ENCODE measurements at places on chromosomes 7 and 10. TPM values are rescaled to one million over a fixed set of nuclear protein-coding genes. Genes with fewer than 3 reads are reported as not detected.

The GSTO1 gene
- 140 TPM for total RNA-seq

The PAPSS2 gene
- total RNA-seq = 0.07 TPM

The SND1 gene
- 295 TPM for total RNA-seq

The APBB1IP gene
- total RNA-seq = 40.0 TPM

The ALOX5 gene
- total RNA-seq = 2.4 TPM

The YKT6 gene
- 92.8 TPM for total RNA-seq

The UBN2 gene
- 15.2 TPM for total RNA-seq

The HGF gene
- total RNA-seq = not detected

The OR2A12 gene
- not detected for total RNA-seq

The FLNC gene
- 0.09 TPM for total RNA-seq

The PRKG1 gene
- not detected for total RNA-seq

The KIF11 gene
- 39.9 TPM for total RNA-seq

The ZKSCAN5 gene
- total RNA-seq = 7.2 TPM

The ATP6V0A4 gene
- total RNA-seq = not detected

The KIAA1217 gene
- total RNA-seq = 2.0 TPM

The RRP12 gene
- 99.4 TPM for total RNA-seq

The TMEM229A gene
- total RNA-seq = not detected

The IQCE gene
- total RNA-seq = 12.3 TPM

The GNAT3 gene
- total RNA-seq = not detected

The GBX1 gene
- not detected for total RNA-seq

The ADAM8 gene
- total RNA-seq = 143 TPM

The GPR146 gene
- 2.5 TPM for total RNA-seq

The ACTR3C gene
- 7.9 TPM for total RNA-seq

The ITGA8 gene
- not detected for total RNA-seq

The CBLL1 gene
- total RNA-seq = 48.7 TPM

The ABCC2 gene
- 1.3 TPM for total RNA-seq

The FHIP2A gene
- total RNA-seq = 24.7 TPM

The SNCG gene
- total RNA-seq = 0.44 TPM

The LIPK gene
- not detected for total RNA-seq

The FGFBP3 gene
- 2.7 TPM for total RNA-seq

The PIK3CG gene
- 28.1 TPM for total RNA-seq

The CALN1 gene
- total RNA-seq = not detected

The POLL gene
- total RNA-seq = 32.2 TPM

The MRPL32 gene
- total RNA-seq = 89.1 TPM

The SDK1 gene
- 0.16 TPM for total RNA-seq

The CCDC3 gene
- total RNA-seq = 0.07 TPM

The LBX1 gene
- total RNA-seq = not detected

The CDK1 gene
- 101 TPM for total RNA-seq

The VENTX gene
- total RNA-seq = not detected

The CALHM1 gene
- total RNA-seq = not detected

The EPHA1 gene
- 0.09 TPM for total RNA-seq

The PON1 gene
- total RNA-seq = not detected

The OR6B1 gene
- total RNA-seq = not detected

The NPC1L1 gene
- not detected for total RNA-seq

The PNLIPRP1 gene
- not detected for total RNA-seq

The CPN1 gene
- total RNA-seq = not detected

The TRIL gene
- total RNA-seq = 0.12 TPM

The FAM25C gene
- not detected for total RNA-seq

The VIPR2 gene
- 1.7 TPM for total RNA-seq

The AGBL3 gene
- 2.0 TPM for total RNA-seq

The SLC18A3 gene
- not detected for total RNA-seq

The ZNF804B gene
- not detected for total RNA-seq

The RNLS gene
- 2.4 TPM for total RNA-seq

The CALML3 gene
- total RNA-seq = not detected

The CYP2C8 gene
- total RNA-seq = not detected

Data from activated CD4-positive, alpha-beta T cell treated with anti-CD3 and anti-CD28 coated beads, Interleukin-2, amount 10 ng/mL, durations not matched to agents 24 days and 14 days (primary cell).